ENCODE measurements at places on chromosomes 12 and 14.

- no peak for DNase-seq
Observed at GRCh38 chr12:8069582-8069981, 3.4 kb upstream of the C3AR1 start.

GRCh38 chr14:52790756-52791222, 618 bp downstream of the GNPNAT1 start:
- no peak for DNase-seq

GRCh38 chr12:2960390-2960956, 1.3 kb downstream of the TEAD4 start:
- peak; percentile 52 for DNase-seq

GRCh38 chr12:75853626-75854025, 177.9 kb downstream of the PHLDA1 start:
- no peak for DNase-seq

GRCh38 chr12:67710582-67710981, 62.0 kb downstream of the DYRK2 start:
- no peak for DNase-seq

DNA sequence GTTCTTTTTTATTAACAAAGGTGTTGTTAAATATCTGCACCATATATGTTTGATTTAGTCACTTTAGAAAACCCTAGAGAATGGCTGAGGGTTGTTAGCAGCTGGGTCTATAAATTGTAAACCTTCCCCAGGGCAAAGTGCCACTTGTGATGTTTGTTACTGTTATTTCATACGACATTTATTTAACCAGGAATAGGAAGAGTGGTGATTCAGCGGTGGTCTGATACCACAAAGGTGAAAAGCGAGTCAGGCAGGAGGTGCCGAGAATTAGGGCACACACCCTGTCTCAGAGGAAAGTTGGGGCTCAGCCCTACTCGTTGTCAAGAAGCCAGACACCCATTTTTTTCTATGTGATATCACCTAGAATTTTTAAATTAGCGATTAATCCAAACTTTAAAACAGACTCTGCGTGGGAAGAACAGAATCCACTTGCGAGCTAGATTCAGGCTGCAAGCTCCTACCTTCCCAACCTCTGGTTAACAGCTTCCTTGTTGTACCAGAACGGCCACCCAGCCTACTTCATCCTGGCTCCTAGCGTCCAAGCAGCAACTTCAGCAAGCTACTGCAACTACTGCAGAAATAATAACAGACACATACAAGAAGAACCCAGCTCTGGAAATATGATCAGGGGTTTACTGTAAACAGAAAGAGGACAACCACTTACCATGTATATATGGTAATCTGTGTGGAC, 126.7 kb downstream of the TMEM132D start:
- DNase-seq, result no peak

GRCh38 chr14:45868863-45869262, 615.9 kb upstream of the MIS18BP1 start:
- no peak for DNase-seq

DNA sequence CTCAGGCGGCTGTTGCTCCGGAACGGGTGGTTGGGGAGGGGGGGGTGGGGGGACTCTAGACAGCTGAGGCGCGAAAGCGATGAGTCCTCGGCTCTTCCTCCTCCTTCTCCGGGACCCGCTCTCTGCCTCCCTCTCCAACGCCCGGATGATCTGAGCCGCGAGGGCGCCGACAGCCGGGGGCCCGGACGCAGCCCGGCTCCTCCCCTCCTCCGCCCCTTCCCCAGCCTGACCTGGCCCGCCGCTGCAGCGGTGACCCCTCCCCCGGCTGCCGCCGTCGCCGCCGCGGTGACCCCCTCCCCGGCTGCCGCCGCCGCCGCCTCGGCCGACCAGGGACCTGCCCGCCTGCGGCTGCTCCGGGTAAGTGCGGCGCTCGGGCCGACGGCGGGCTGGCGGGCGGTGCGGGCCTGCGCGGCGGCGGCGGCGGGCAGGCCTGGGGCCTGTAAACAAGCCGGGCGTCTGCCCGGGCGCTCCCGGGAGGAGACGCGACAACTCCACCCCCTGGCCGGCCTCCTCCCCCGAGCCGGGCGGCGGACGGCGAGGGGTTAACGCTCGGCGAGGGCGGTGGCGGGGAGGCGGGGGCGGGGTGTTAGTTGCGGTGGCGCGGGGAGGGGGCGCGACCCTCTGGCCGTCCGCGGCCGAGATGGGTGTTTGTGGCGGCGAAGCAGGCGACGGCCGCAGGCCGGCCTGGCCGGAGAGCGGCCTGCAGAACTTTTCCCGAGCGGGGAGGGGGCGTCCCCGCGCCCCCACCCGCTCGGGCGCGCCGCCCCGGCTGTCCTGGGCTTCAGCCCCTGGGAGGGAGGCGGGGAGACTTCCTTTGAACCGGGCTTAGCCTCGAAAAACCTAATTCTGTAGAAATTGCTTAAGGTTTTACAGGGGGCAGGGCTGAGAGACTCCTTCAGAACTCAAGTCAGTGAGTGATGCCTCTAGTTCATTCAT, 568 bp downstream of the PPM1A start:
- DNase-seq, result peak; percentile 90

- DNase-seq, result no peak
Observed at GRCh38 chr14:92754966-92755365, 6.5 kb upstream of the LGMN start.

DNA sequence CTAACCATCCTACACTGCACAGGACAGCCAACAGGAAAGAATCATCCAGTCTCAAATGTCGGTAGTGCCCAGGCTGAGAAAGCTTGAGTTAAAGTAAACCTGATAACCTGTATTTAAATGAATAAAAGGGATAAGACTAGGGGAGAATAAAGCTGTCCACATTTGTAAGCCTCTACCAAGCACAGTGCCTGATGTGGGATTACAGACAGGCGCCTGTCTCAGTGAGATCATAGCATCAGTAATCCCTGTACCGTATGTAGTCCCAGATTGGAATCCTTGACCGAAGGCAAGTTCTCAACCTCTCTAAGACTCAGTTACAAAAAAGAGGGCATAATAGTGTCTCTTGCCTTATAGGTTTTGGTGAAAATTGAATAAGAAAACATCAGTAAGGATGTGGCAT, 59.9 kb downstream of the BICD1 start:
- no peak for DNase-seq

DNA sequence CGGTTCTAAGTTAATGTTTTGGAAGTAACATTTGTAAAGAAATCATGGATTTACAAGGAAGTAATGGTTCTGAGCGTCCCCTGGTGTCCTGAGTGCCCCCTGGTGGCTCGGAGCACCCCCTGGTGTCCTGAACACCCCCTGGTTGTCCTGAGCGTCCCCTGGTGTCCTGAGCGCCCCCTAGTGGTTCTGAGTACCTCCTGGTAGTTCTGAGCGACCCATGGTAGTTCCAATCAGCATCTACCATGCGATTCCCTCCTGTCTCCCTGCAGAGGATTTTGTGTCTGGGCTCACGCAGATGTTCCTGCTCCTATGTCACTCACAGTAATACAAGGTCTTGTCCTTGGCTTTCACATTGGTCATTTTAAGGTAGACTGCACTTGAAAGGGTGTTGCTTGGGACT, 1352.9 kb downstream of the TMEM121 start:
- DNase-seq, result peak; percentile 63

DNA sequence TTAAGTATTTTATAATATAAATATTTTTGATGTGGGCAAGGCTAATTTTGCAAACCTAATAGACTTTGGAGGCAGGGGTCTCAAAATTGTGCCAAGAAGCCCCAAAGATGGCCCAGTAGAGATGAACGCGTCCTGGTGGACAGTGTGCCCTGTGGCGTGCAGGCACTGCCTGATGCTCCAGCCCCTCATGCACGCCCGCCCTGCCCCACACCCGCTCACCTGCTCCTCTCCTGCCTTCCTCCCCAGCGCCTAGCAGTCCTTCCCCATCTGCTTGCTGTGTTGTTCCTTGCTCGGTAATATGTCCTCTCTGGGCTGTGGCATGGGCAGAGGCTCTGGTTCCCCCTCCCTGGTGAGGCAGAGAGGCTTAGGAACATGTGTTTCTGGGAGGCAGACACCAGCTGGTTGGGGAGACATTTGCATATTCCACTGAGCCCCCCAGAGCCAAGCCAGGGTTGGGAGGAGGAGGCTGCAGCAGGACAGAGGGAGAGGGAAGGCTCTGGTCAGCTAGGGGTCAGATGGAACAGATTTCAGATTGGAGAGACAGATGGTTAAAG, 46.8 kb upstream of the GPATCH2L start:
- no peak for DNase-seq

- no peak for DNase-seq
Observed at GRCh38 chr14:44897845-44898151, 63.9 kb downstream of the KLHL28 start.

- DNase-seq, result peak; percentile 32
Observed at GRCh38 chr12:100554608-100555077, 18.8 kb upstream of the GAS2L3 start.

DNA sequence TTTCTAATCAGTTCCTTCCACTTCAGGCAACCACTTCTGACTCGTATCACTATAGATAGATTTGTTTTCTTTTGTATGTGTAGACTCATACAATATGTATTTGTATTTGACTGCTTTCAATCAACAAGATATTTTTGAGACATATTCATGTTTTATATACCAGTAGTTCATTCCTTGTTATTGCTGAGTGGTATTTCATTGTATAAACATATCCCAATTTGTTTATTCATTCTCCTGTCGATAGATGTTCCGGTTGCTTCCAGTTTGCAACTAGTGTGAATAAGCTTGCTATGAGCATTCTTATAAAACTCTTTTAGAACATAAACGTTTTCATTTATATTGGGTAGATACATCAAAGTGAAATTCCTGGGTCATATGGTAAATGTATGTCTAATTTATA, 119.2 kb downstream of the FIGNL2 start:
- DNase-seq, result no peak

DNA sequence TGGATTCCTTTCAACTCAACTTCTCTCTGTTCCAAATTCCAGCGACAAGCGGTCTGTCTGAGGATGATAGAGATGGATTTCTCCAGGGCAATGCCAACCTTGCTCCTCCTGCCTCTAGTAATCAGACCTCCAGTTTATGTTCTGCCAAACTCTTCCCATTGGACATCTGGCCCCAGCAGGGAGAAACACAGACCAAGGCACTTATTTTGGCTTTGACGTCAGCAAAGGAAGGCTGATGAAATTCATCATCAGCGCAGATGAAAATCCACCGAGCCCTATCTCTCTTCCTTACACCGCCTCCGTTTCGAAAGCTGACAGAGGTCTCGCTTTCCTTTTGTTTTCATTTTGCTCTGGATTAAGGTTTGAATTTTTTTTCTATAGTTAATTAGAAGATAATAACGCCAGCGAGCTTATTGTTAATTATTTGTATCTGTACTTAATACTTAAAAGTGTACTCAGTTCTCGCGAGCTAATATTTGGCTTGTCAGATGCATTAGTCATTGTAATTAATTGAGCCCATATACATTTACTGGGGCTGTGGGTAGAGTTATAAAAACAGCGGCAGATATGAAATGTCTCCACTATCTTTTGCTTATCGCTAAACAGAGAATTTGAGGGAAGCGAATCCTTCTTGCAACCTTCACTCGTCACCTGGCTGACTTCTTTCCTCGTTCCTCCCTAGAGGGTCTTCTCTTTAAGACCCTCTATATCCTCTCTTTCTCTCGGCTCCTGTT, 35.9 kb upstream of the MED13L start:
- DNase-seq, result no peak

DNA sequence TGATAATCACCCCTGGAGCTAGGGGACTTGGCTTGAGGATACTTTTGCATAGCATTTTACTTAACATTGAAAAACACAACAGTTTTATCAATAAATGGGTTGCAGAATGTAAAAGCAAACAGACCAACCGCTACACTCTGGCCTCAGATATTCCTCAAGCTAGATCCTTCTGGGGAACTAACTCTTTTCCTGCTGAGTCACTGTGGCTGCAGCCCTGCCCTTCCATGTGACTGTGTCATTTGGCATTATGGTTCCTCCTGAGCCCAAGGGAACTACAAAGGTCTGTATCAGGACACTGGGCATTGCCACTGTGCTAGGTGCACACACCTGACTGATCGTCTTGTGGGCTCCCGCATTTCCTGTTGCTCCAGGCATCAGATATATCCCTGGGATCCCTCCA, 56.6 kb downstream of the TTC9 start:
- DNase-seq, result no peak

GRCh38 chr12:104057771-104058197, 6.5 kb upstream of the HCFC2 start:
- peak; percentile 31 for DNase-seq

- no peak for DNase-seq
Observed at GRCh38 chr12:5396541-5396940, 35.4 kb upstream of the NTF3 start.

- DNase-seq, result no peak
Observed at GRCh38 chr14:98909251-98909944, 362.6 kb downstream of the BCL11B start.

- no peak for DNase-seq
Observed at GRCh38 chr14:72614365-72614764, 279.5 kb downstream of the DPF3 start.

- no peak for DNase-seq
Observed at GRCh38 chr12:67545298-67545697, 103.2 kb upstream of the DYRK2 start.

DNA sequence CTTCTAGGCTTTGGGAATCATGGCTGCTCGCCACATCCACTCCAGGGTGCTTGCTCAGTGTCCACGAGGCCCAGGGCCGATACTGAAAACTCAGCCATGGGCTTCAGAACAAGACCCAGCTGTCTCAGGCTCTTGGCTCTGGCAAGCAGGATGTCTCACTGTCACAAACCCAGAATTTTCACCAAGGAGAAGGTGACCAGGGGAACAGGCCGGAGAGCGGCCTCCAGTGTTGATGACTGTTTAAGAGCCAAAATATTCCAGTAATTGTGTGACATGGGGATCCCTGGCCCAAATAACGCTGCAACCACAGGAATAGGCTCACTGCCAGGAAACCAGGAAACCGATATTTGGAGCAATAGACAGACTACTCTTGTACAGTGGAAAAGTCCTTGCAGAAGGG, 9.8 kb upstream of the SERPINA5 start:
- DNase-seq, result no peak

- no peak for DNase-seq
Observed at GRCh38 chr12:111868676-111869588, 26.9 kb downstream of the MAPKAPK5 start.

GRCh38 chr14:61557854-61558253, 137.5 kb upstream of the HIF1A start:
- DNase-seq, result no peak

DNA sequence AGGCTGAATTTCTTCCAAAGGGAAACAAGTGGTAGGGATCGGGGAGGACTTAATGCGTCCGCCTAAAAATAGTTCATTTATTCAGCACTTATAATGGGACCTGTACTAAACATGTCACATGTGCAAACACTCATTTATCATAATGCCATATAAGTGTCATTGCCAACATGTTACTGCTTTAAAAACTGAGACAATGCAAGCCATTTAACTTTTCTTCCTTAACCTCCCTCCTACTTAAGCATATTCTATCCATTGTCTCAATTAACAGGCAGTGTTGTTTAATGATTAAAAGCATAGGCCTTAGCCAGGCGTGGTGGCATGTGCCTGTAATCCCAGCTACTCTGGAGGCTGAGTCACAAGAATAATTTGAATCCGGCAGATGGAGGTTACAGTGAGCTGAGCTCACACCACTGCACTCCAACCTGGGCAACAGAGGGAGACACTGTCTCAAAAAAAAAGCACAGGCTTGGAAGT, 13.5 kb upstream of the SCFD1 start:
- DNase-seq, result no peak
